ENCODE measurements at places on chromosomes 11 and 22.

GRCh38 chr22:31945443-31945855 lies 1.1 kb downstream of the YWHAH start:
- no peak for DNase-seq

GRCh38 chr11:116333001-116333535 lies 439.7 kb downstream of the BUD13 start:
- no peak for DNase-seq

GRCh38 chr11:60816590-60817157 lies 25.2 kb upstream of the CCDC86 start:
- no peak for DNase-seq

- DNase-seq = no peak
Measured at GRCh38 chr11:120569861-120570260, 58.3 kb downstream of the GRIK4 start.

GRCh38 chr22:29782061-29782845 lies 15.1 kb downstream of the UQCR10 start:
- no peak for DNase-seq

GRCh38 chr11:15035283-15035682 lies 38.1 kb upstream of the CALCB start:
- no peak for DNase-seq

- peak; percentile 19 for DNase-seq
Measured at GRCh38 chr22:41619979-41620588, 759 bp downstream of the DESI1 start.

Measured in CD4-positive, alpha-beta T cell treated with Interleukin-4 for 4 hours (primary cell).